ENCODE measurements at places on chromosomes 1 and 21. TPM values are rescaled to one million over a fixed set of nuclear protein-coding genes. Genes with fewer than 3 reads are reported as not detected.

S100A7 gene
- total RNA-seq: not detected

TMPRSS3 gene
- total RNA-seq: 15.4 TPM

DNA sequence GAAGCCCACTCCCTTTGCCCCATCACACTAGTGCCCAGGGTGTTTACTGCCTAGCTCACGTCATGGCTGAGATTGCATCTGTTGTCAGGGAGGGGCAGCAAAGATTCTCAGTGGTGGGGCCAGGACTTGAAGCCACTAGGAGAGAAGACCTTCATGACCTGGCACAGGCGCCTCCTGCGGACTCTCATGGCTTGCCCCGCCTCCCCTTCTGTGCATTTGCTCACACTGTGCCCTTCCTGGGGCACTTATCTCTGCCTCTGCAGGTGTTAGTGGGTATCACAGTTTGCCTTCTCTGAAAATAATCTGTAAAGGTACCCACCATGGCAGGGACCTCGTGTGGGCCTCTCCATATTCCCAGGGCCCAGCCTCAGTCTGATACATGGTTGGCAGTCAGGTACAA lies 20.1 kb downstream of the PTPRU start:
- peaks cover 4% of the 10 kb centered on the region for H3K27me3 ChIP-seq
- H3K36me3 ChIP-seq: no peaks in the 10 kb centered on the region
- no peak for DNase-seq
- no peaks in the 10 kb centered on the region for H3K4me1 ChIP-seq
- H3K4me3 ChIP-seq: no peak overlapping the region

- no peak for DNase-seq
- H3K27me3 ChIP-seq: no peaks in the 10 kb centered on the region
- no peaks in the 10 kb centered on the region for H3K4me1 ChIP-seq
- no peak overlapping the region for H3K27ac ChIP-seq
- H3K36me3 ChIP-seq: no peaks in the 10 kb centered on the region
Observed at GRCh38 chr1:85158910-85159309, 41.9 kb downstream of the SYDE2 start.

- no peak for DNase-seq
- H3K27me3 ChIP-seq: no peaks in the 10 kb centered on the region
- H3K36me3 ChIP-seq: no peaks in the 10 kb centered on the region
- no peak overlapping the region for H3K4me3 ChIP-seq
- peak overlapping the region; percentile 25 for H3K27ac ChIP-seq
Observed at GRCh38 chr1:234585330-234586055, 24.5 kb downstream of the IRF2BP2 start.

- H3K27ac ChIP-seq: no peak overlapping the region
- H3K36me3 ChIP-seq: no peaks in the 10 kb centered on the region
Observed at GRCh38 chr1:235841938-235842545, 24.7 kb downstream of the LYST start.

DNA sequence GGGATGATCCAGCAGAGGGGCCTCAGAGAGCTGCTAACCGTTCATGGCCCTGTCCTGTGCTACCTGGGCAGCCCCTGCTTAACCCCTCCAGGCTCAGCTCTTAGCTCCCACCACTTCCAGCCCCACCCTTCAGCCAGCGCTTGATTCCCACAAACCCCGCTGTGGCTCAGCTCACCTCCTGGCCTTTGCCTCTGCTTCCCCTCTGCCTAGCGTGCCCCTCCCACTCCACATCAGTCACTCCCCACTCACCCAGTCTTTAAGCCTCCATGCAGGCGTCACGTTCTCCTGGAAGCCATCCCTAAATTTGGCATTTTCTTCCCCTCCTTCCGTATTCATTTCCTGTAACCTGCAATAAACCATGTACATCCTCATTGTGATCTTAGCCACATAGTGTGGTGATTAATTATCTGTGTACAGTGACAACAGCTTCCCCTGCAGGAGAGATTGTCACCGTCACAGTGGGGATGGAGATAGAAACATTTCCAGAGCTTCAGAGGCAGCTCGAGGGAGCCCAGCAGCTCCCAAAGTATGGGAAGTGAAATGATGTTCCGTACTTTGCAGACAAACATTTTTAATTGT lies 65.5 kb downstream of the EPHB2 start:
- no peaks in the 10 kb centered on the region for H3K27me3 ChIP-seq
- H3K4me3 ChIP-seq: no peak overlapping the region
- H3K36me3 ChIP-seq: no peaks in the 10 kb centered on the region

Data from kidney (tissue), 22 donors.